ENCODE measurements at places on chromosomes 11 and 22. TPM values are rescaled to one million over a fixed set of nuclear protein-coding genes. Genes with fewer than 3 reads are reported as not detected.

GRCh38 chr22:43260331-43261231 lies 73.6 kb upstream of the TTLL12 start:
- DNase-seq, result no peak

GRCh38 chr11:94084164-94084563 lies 44.5 kb upstream of the PANX1 start:
- DNase-seq, result no peak

DNA sequence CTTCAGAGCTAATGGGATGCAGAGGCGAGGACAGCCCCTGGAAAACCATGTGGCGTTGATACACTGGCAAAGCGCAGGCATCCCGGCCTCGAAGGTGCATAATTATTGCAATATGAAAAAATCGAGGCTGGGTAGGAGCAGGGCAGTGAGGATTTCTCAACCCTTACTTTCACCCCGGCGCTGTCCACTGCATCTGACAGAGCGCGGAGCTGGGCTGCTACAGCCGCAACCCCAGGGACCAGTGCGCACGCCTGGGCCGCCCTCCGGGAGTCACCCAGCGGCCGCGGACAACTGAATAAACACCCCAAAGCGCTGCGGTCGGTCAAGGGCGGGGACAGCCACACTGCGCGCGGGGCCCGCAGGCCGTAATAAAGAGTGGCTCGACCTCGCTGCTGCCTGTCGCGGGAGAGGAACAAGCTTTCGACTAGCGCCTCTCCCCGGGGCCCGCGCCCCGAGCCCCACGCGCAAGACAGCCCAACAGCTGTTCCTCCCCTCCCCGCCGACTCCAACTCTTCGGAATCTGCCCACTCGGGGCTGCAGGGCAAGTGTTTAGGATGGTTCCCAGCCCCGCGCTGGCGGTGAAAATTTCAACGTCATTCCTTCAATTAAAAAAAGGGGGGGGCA lies 3.6 kb upstream of the WT1 start:
- no peak for DNase-seq

DNA sequence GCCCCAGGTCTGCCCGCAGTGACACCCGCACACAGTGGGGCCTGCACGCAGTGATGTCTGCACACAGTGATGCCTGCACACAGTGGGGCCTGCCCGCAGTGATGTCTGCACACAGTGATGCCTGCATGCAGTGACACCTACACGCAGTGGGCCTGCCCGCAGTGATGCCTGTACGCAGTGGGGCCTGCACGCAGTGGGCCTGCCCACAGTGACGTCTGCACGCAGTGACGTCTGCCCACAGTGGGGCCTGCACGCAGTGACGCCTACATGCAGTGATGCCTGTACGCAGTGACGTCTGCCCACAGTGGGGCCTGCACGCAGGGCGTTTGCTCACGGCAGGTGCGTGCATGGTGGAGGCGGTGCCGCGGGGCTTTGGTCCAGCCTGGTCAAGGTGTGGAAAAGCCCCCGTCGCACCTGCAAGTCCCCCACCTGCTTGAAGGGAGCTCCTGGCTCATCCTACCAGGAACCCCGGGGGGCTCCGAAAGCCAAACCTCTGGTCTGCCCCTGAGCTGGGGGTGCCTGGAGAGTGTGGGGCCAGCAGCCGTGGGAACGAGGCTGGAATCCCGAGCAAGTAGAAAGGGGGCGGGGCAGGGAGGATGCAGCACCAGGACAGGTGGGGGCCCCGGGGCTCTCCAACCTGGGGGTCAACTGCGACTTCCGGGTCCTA lies 8.9 kb upstream of the SYT8 start:
- no peak for DNase-seq

DNA sequence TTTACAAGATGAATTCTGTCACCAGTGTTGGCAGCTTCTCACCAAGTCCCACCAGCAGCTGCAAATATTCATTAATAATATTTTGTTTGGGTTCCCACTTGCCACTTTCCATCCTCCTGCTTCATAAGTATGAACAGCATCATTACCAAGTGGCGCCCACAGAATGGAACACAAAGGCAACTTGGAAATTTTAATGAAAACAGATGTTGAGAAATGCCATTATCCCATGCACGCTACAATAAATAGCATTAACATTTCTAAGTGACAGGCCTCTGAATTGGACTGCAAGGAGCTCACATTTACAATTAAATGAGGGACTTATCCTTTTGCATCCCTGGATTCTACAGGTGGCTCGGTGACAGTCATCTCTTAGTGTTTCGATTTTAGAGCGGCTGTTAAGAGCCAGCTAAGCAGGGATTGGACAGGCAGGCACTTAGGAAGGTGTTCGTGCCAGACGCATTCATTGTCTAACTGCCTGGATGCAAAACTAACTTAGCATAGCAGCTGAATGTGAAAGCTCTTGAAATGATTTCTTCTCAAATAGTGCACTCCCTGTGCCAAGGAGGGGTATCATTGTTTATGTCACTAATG lies 170.3 kb downstream of the KIRREL3 start:
- DNase-seq, result no peak

GRCh38 chr11:47488674-47489394 lies 39.9 kb upstream of the RAPSN start:
- DNase-seq, result no peak

DNA sequence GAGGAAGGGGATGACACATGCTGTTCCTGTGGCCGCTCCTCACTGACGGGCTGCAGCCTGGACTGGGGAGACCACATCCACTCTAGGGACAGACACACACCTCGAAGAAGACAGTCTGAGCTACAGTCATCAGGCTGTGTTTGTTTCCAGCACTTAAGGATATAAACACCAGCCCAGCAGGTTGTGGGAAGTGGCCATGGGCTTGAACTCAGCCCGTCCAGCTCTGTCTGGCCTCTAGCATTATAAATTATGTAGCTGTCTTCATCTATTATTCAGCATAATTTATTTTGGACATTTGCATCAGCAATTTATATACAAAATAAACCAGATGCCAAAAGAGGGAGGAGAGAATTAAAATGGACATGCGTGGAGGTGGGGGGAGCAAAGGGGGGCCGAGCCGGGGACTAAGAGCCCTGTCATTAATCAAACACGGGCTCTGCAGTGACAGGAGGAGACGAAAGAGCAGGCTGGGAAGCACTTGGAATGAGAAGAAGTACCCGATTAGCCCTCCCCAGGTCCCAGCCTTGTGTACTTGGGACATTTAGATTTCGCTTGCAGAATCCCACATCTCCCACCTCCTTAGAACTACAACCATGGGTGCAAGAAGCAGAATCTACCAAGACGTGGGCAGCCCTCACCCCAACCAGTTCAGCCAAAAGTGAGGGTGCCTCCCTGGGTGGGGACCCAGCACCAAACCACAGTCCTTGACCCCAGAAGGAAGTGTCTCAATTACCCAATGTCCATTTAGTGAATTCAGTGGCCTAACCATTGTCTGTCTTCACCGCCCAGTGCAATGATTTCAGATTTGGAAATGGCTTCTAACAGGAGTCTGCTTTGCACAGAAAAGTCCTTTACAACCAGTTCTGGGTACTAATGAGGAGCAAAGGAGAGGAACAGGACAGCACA lies 309.6 kb downstream of the OPCML start:
- no peak for DNase-seq

DNA sequence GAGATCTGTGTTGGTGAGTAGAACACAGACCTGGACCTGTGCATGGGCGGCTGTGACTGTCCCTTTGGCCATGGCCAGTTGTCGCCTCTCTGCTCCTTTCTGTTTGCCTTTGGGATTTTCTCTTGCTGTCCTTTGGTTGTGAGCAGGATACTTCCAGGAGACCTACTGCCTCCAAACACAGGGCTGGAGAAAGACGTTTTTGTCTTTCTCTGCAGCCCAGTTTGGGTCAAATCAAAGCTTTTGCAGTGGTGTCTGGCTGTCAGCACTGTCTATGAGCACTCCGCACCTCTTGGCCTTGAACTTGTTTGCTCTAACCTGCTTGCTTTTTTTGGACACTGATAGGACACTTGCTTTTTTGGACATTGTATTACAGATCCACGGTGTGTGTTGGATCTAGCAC lies 108.9 kb upstream of the SORL1-AS1 start:
- no peak for DNase-seq

DNA sequence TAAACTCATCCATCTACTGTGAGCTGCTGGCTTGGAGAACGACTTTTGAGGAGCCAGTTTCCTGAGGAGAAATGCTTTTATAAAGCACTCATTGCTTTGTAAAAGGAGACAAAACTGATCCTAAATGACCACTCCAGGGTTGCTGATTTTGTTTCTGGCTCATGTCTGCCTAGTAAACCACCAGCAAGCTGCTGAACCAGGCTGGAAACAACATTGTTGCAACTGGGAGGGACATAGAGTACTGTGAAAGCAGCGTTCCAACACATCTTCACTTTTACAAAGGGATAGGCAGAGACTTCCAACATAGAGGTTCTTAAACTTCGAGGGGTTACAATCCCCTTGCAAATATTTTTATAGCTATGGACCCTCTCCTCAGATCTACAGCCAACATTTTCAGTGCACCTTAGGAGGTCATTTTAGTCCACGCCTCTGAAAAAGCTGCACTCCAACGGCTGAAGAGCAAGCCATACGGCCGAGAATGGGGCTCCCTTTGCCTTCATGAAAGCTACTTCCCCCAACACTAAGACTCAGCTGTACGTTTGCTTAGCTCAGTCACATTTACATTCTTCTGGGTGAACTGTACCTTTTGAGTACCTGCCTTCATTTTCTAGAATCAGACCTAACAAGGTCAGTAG lies 54.7 kb downstream of the PANX1 start:
- DNase-seq, result no peak

GRCh38 chr11:60370252-60370810 lies 8.0 kb upstream of the MS4A7 start:
- no peak for DNase-seq

GRCh38 chr11:14314127-14314526 lies 44.9 kb downstream of the RRAS2 start:
- DNase-seq, result no peak

- DNase-seq, result no peak
Measured at GRCh38 chr11:120904116-120904515, 119.8 kb upstream of the TBCEL start.

GRCh38 chr22:44394246-44395117 lies 81.7 kb upstream of the SHISAL1 start:
- no peak for DNase-seq

DNA sequence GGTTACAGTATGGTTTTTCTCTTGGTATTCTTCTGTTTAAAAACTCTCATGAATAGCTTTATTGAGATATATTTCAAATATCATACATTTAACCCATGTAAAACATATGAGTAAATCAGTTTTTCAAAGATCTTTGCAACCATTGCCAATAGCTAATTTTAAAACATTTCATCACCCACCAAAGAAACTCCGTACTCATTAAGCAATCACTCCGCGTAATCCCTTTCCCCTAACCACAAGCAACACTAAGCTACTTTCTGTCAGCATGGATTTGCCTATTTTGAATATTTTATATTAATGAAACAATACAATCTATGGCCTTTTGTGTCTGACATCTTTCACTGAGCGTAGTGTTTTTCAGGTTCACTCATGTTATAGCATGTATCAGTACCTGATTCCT lies 697.9 kb upstream of the ANO5 start:
- DNase-seq, result no peak

GRCh38 chr11:105840391-105840790 lies 181.6 kb downstream of the MSANTD4 start:
- DNase-seq, result no peak

DNA sequence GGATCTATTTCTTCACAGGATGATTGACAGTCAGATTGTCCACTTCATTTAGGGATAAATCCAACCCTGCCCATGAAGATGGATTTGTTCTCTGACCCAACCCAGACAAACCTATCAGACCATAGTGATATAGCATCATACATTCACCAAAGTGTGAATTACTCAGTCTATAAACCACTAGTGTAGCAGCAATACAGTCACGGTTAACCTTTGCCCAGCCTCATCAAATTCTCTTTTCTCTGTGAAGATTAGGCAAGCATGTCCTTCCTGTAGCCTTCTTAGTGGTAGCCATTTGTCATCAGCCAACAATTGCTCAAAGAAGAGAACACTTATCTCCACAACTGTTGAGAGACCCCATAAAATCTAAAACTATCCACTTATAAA lies 14.4 kb upstream of the BIRC2 start:
- no peak for DNase-seq

DNA sequence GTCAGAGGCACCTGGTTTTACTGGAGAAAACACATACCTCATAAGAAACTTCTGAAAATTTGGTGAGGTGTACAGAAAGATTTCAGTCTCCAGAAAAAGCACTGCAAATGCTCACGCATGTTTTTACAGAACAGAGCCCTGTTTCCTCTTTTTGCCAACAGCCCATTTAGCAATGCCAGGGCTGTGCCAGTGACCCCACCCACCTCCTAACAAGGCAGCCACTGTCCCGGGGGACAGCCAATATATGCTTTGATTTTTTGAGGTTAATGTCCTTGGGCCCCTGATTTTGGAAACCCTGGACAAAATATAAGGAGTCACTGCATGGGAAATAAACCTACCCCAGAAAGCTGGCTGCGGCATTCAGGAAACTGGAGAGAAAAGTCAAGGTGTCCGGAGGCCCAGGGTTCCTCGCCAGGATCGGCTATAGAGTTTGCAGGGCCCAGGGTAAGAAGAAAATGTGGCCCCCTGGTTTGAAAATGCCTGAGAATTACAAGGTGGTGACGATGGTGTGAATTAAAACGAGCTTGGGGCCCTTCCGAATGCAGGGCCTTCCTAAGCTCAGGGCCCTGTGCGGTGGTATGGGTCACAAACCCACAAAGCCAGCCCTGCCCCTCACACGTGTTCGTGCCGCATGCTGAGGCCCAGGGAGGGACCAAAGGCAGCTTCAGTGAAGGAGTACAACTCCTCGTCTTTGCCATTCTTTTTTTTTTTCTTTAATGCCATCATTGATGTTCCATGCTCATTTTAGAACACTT lies 71.1 kb upstream of the WNT7B start:
- no peak for DNase-seq

DNA sequence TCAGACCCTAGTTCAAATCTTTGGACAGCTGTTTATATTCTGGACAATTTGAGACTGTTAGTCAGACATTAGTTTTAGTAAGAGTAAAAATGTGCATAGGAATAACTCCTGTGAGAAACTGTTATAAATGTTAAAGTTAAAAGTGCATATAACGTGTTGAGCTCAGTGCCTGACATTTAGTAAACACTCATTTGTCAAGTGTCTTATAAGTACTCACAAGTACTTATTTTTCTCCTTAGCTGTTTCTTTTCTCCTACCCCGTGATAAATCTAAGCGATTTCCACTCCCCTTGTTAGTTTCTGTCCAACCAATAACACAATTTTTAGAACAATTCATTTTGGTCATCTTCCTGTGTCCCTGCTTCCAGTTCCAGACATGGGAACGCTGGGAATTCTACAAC lies 59.3 kb downstream of the LRRC4C start:
- DNase-seq, result no peak

GRCh38 chr11:27464289-27464696 lies 8.3 kb downstream of the LGR4 start:
- no peak for DNase-seq

DRD2 gene
- not detected for total RNA-seq

KIF18A gene
- total RNA-seq, result 41.3 TPM

AP1B1 gene
- total RNA-seq, result 49.3 TPM

LARGE2 gene
- not detected for total RNA-seq

TBX10 gene
- total RNA-seq, result not detected

BIRC3 gene
- total RNA-seq, result 0.59 TPM

LRFN4 gene
- total RNA-seq, result 42.8 TPM

PRODH gene
- total RNA-seq, result not detected

NDUFS8 gene
- total RNA-seq, result 256 TPM

OR2AG1 gene
- not detected for total RNA-seq

KRTAP5-8 gene
- total RNA-seq, result not detected

ALX4 gene
- 0.16 TPM for total RNA-seq

Data from MG63 (cell line).